Hematopoietic multipotent progenitor cell (in vitro differentiated cells): ENCODE measurements at places on chromosomes 16 and 17. TPM values are rescaled to one million over a fixed set of nuclear protein-coding genes. Genes with fewer than 3 reads are reported as not detected.

SLC12A3 gene
- not detected for total RNA-seq

CHST4 gene
- not detected for total RNA-seq

DNA sequence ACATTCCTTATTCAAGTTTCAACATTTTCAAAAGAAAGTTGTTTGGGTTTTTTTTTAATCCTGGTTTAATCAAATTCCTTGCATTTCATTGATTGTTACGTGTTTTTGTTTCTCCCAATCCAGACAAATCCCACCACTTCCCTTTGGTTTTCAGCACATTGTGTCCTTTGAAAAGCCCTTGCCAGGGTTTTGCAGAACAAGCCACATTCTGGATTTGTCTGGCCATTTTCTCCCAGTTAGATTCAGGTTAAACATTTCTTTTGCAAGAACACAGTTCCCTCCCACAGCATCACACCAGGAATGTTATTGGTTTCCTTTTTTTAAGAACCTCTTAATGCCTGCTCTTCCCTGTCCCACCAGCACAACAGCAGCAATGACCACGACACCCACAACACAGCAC, 278.0 kb upstream of the SALL1 start:
- no peak for DNase-seq

DNA sequence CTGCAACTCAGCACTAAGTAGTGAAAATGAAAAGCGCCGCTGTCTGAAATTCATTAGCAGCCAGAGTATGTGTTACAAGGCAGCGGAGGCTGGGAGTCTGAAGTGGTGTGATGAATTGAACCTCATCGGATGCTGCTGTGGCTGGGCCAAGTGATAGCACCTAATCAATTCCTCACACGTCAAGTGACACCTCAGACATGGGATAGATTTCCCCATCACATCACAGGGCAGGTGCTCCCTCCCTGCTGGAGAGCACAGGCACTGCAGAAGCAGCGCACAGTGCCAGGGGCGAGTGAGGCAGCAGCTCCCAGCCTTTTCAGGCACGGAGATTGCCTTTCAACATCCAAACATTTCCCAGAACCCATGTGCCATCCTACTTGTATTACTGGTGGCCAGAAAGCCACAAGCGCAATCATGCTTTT, 32.2 kb downstream of the DRC3 start:
- DNase-seq: no peak

- DNase-seq: no peak
Measured at GRCh38 chr16:27689711-27690110, 139.8 kb downstream of the KATNIP start.
